Left cardiac atrium (tissue), 4 donors: ENCODE measurements at places on chromosomes 6 and 20. TPM values are rescaled to one million over a fixed set of nuclear protein-coding genes. Genes with fewer than 3 reads are reported as not detected.

GRCh38 chr20:1934156-1934555 lies 38.9 kb downstream of the SIRPA start:
- no peak for DNase-seq

- DNase-seq: no peak
Observed at GRCh38 chr20:18628330-18628920, 40.6 kb downstream of the DTD1 start.

DNA sequence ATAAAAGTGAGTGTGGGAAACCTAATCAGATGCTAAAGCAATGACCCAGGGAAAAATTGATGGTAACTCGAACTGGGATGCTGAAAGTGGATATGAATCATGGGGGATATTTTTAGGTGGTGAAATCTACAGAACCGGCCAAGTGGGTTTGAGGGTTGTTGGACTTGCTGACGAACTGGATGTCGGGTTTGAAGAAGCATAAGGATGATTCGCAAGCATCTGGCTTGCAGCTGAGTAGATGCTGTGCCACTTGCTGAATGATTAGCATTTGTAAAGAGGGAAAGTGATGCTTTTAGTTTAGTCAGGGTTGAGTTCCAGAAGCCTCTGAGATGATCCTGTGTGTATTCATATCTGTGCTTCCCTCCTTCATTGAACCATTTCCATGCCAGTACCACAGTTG lies 54.9 kb downstream of the UBR2 start:
- no peak for DNase-seq

GRCh38 chr6:131646249-131646670 lies 9.2 kb downstream of the ENPP3 start:
- DNase-seq: no peak

- no peak for DNase-seq
Observed at GRCh38 chr20:48395816-48396546, 431.8 kb downstream of the PREX1 start.

The SNAP25 gene
- 2.8 TPM for total RNA-seq

DNA sequence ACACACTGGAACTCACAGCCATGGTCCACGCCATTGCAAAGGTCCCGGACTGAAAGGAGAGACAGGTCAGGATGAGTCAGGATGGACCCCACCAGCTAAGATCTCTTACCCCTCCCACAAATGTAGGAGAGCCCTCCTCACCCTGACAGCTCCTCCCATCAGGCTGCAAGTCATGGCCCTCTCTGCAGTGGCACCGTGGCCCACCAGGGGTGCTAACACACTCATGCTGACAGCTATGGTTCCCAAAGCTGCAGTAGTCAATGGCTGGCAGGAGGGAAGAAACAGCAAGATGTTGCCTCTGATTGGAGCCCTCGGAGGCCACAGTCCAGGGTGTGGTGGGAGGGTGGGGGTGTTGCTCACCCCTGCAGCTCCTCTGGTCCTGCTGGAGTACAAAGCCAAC lies 5.7 kb upstream of the RBPJL start:
- no peak for DNase-seq
